ENCODE measurements at places on chromosomes 5 and 9. TPM values are rescaled to one million over a fixed set of nuclear protein-coding genes. Genes with fewer than 3 reads are reported as not detected.

BAAT gene
- total RNA-seq = 0.15 TPM

HMMR gene
- 37.9 TPM for total RNA-seq

SLC34A3 gene
- total RNA-seq = not detected

PTGS1 gene
- total RNA-seq = 1.0 TPM

PAPPA gene
- 0.17 TPM for total RNA-seq

DAPK1 gene
- total RNA-seq = 79.4 TPM

LCN1 gene
- not detected for total RNA-seq

- no peak overlapping the region for H3K27ac ChIP-seq
- no peaks in the 10 kb centered on the region for H3K36me3 ChIP-seq
- peaks cover 4% of the 10 kb centered on the region for H3K4me1 ChIP-seq
Observed at GRCh38 chr5:31965227-31965626, 208.9 kb downstream of the GOLPH3 start.

GRCh38 chr5:54659700-54660131 lies 142.2 kb downstream of the SNX18 start:
- no peak for DNase-seq
- H3K27me3 ChIP-seq = no peaks in the 10 kb centered on the region
- H3K27ac ChIP-seq = no peak overlapping the region
- no peaks in the 10 kb centered on the region for H3K36me3 ChIP-seq
- no peaks in the 10 kb centered on the region for H3K4me1 ChIP-seq
- no peak overlapping the region for H3K4me3 ChIP-seq

GRCh38 chr9:70488793-70489105 lies 74.3 kb upstream of the KLF9 start:
- H3K4me3 ChIP-seq = no peak overlapping the region
- DNase-seq = no peak
- no peaks in the 10 kb centered on the region for H3K36me3 ChIP-seq
- H3K4me1 ChIP-seq = no peaks in the 10 kb centered on the region
- H3K27ac ChIP-seq = no peak overlapping the region

- H3K4me3 ChIP-seq = no peak overlapping the region
- H3K27ac ChIP-seq = no peak overlapping the region
- DNase-seq = no peak
- H3K36me3 ChIP-seq = no peaks in the 10 kb centered on the region
- H3K27me3 ChIP-seq = no peaks in the 10 kb centered on the region
- no peaks in the 10 kb centered on the region for H3K4me1 ChIP-seq
Observed at GRCh38 chr5:169549453-169550100, 34.0 kb upstream of the SPDL1 start.

DNA sequence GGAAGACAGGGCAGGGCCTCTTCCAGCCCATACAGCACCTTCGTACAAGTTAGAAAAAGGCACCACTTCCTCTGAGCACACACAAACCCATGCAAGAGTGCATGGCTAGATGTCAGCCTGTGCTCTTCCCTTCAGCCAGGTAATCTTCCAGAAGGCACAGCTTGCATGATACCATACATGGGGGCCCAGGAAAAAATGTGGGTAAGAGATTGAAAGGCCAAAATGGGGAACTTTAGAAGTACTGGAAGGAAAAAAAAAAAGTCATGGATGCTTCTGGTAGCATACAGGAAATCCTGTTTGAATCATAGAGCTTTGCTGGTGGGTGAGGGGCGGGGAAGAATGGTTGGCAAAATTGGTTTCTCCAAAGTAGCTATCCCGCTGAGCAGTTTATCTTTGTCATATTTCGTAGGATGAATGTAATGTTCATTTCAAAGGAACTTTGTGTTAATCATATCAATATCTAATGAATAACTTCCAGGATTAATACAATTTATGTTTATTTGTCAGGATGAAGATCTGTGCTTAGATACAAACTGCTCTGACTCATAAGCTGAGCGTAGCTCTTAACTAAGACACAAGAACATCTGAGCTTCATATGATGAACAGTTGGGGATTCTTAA lies 78.2 kb upstream of the MAP3K1 start:
- H3K4me3 ChIP-seq = no peak overlapping the region
- no peak overlapping the region for H3K27ac ChIP-seq
- peaks cover 10% of the 10 kb centered on the region for H3K4me1 ChIP-seq
- no peaks in the 10 kb centered on the region for H3K27me3 ChIP-seq
- no peak for DNase-seq
- H3K36me3 ChIP-seq = no peaks in the 10 kb centered on the region

GRCh38 chr5:109256486-109256885 lies 153.3 kb downstream of the PJA2 start:
- H3K4me1 ChIP-seq = peaks cover 4% of the 10 kb centered on the region
- H3K27me3 ChIP-seq = no peaks in the 10 kb centered on the region
- no peak for DNase-seq
- no peak overlapping the region for H3K27ac ChIP-seq
- no peaks in the 10 kb centered on the region for H3K36me3 ChIP-seq

DNA sequence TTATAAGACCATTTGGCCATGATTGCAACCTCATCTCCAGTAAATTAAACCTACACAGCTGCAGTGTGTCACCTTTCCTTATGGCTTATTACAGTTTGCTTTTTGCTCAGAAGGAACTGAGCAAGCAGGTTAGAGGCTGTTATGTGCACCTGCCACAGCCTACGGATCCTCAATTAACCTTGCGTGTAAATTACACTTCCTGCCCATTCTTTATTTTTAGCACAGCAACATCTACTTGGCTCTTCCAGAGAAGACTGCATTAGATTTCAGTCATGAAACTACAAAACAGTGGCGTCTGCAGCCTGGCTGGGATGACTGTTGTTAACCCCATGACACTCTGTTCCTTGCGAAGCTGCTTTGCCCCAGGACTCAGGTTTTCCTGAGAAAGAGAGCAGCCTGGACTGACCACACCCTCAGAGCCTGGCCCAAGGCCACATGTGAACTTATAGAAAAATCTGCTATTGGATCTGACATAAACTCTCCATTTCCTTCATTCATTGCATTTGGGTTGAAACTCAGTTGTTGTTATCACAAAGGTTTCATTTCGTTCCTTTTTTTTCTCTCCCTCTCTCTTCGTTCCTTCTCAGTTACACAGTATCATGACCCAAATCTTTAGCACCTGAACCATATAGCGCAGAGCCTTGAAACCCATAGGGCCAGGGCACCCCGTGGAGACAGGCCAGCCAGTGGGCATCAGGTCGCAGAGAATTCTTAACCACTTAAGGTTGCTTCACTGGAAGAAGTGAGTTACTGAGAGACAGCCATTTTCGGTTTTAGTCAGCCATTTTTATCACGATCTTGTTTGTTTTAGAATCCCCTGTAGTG lies 138.6 kb downstream of the PALM2AKAP2 start:
- peaks cover 4% of the 10 kb centered on the region for H3K4me1 ChIP-seq
- DNase-seq = no peak
- no peaks in the 10 kb centered on the region for H3K27me3 ChIP-seq
- no peak overlapping the region for H3K4me3 ChIP-seq
- no peaks in the 10 kb centered on the region for H3K36me3 ChIP-seq
- H3K27ac ChIP-seq = no peak overlapping the region

DNA sequence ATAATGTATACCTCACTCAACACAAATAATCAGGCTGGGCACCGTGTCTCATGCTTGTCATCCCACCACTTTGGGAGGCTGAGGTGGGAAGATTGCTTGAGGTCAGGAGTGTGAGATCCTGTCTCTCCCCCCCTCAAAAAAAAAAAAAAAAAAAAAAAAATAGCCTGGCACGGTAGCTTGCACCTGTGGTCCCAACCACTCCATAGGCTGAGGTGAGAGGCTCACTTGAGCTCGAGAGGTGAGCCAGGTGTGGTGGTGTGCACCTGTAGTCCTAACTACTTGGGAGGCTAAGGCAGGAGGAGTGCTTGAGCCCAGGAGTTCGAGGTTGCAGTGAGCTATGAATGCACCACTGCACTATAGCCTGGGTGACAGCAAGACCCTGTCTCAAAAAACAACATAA lies 9.6 kb upstream of the ETF1 start:
- H3K4me3 ChIP-seq = no peak overlapping the region
- DNase-seq = no peak
- H3K36me3 ChIP-seq = peaks cover 61% of the 10 kb centered on the region
- no peaks in the 10 kb centered on the region for H3K27me3 ChIP-seq
- no peak overlapping the region for H3K27ac ChIP-seq

DNA sequence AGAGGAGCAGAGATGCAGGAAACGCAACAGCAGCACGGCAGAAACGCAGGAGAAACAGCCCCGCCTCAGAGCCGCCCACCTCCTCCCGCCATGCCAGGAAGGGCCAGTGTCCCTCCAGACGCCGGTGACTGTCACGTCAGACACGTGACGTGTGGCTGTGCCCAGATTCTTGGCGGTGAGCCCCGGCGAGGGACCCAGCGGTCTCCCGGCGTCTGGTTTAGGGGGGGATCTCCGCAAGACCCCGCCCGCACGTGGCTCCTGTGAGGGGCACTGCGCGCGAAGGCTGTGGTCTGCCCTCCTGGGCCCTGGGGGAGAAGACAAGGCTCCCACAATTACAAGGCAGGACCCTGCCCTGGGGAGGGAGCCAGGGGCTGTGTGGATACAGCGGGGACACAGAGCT lies 2.4 kb upstream of the LCN8 start:
- H3K4me1 ChIP-seq = no peaks in the 10 kb centered on the region
- H3K36me3 ChIP-seq = peaks cover 2% of the 10 kb centered on the region
- H3K27me3 ChIP-seq = no peaks in the 10 kb centered on the region
- DNase-seq = peak; percentile 40
- H3K27ac ChIP-seq = no peak overlapping the region

DNA sequence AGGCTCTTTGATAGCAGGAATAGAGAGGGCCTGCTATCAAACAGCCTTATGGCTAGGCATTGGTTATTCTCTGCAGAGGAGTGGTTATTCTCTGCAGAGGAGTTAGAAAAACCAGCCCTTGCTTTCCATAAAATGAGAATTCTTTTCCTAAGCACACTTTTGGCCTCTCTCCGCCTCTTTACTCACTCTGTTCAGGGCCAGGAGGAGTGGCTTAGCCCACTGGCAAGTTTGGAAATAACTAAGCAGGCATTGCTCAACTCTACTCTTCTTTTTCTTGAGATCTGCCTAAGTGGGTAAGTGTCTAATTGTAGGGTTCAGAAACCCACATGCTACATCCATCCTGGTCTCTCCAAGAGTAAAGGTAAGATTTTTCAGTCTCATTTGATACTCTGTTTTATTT lies 341.7 kb downstream of the KIAA0825 start:
- peaks cover 10% of the 10 kb centered on the region for H3K36me3 ChIP-seq
- no peaks in the 10 kb centered on the region for H3K27me3 ChIP-seq
- H3K4me1 ChIP-seq = peaks cover 6% of the 10 kb centered on the region
- no peak for DNase-seq

DNA sequence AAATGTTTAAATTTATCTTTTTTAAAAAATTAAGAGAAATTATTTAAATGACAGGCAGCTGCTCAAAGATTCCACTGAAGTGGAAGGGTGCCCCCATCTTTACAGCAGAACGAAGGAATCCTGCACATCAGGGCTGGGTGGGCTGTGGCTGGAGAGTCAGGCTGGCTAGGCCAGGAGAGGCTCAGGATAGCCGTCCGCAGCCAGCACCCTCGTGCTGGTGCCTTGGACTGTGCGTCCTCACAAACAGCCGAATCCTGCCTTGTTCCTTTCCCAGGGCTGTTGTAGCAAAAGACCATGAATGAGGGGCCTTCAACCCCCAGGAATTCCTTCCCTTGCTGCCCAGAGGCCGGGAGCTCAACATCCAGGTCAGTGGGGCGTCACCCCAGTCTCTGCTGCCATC lies 64.6 kb upstream of the FCN1 start:
- H3K27me3 ChIP-seq = no peaks in the 10 kb centered on the region
- no peaks in the 10 kb centered on the region for H3K4me1 ChIP-seq
- DNase-seq = no peak

- H3K27ac ChIP-seq = no peak overlapping the region
- no peak for DNase-seq
- no peaks in the 10 kb centered on the region for H3K27me3 ChIP-seq
- H3K4me1 ChIP-seq = no peaks in the 10 kb centered on the region
Observed at GRCh38 chr9:22342491-22343217, 104.0 kb upstream of the DMRTA1 start.

GRCh38 chr9:120710110-120710981 lies 3.9 kb downstream of the MEGF9 start:
- H3K27ac ChIP-seq = no peak overlapping the region
- H3K4me3 ChIP-seq = no peak overlapping the region
- DNase-seq = no peak
- no peaks in the 10 kb centered on the region for H3K36me3 ChIP-seq

- no peaks in the 10 kb centered on the region for H3K27me3 ChIP-seq
- H3K27ac ChIP-seq = no peak overlapping the region
Observed at GRCh38 chr5:14114615-14115251, 28.4 kb upstream of the TRIO start.

- no peak overlapping the region for H3K27ac ChIP-seq
- peaks cover 9% of the 10 kb centered on the region for H3K4me1 ChIP-seq
- no peaks in the 10 kb centered on the region for H3K27me3 ChIP-seq
- 0 out of 2 replicates have a peak, but pooled peaks cover 2% of the 10 kb centered on the region for H3K36me3 ChIP-seq
- DNase-seq = no peak
Observed at GRCh38 chr9:27756418-27756817, 183.1 kb upstream of the C9orf72 start.

- H3K4me3 ChIP-seq = no peak overlapping the region
- H3K36me3 ChIP-seq = peaks cover 21% of the 10 kb centered on the region
- no peaks in the 10 kb centered on the region for H3K27me3 ChIP-seq
- DNase-seq = no peak
- H3K27ac ChIP-seq = no peak overlapping the region
- H3K4me1 ChIP-seq = no peaks in the 10 kb centered on the region
Observed at GRCh38 chr9:129633207-129633606, 7.2 kb downstream of the NTMT1 start.

DNA sequence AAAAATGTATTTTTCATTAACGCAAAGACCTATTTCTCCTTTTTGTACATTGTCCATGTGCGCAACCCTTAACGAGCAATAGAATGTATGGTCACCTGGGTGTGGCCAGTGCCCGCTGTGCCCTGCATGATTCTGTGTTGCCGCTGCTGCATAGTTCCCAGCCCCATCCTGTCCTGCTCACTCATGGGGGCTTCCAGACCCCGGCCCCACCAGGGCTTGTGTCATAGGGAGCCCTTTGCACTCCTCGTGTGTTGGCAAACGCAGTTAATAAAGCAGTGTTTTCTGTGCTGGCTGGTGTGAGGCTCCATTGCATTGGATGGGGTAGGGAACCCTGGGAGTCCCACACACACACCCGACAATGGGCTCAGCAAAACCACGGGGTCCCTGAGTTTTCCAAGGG lies 49.7 kb downstream of the SAR1B start:
- no peak for DNase-seq
- peaks cover 9% of the 10 kb centered on the region for H3K36me3 ChIP-seq
- no peak overlapping the region for H3K4me3 ChIP-seq
- H3K4me1 ChIP-seq = no peaks in the 10 kb centered on the region

- H3K36me3 ChIP-seq = no peaks in the 10 kb centered on the region
- no peaks in the 10 kb centered on the region for H3K27me3 ChIP-seq
- no peaks in the 10 kb centered on the region for H3K4me1 ChIP-seq
- H3K4me3 ChIP-seq = no peak overlapping the region
Observed at GRCh38 chr9:102767076-102767475, 228.1 kb upstream of the CYLC2 start.

All from H9 (cell line).